ENCODE measurements at places on chromosomes 4 and X.

DNA sequence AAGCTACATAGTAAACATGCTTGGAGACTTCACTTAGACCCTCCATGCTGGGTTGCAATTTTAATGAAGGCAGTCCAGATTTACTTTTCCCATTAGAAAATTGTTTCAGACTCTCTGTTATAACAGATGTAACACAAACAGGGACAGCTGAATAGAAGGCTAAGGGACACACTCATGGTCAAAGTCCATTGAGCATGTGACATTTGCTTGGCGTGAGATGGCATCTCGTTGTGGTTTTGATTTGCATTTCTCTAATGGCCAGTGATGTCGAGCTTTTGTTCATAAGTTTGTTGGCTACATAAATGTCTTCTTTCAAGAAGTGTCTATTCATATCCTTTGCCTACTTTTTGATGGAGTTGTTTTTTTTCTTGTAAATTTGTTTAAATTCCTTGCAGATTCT is 358.2 kb upstream of the CLNK start:
- DNase-seq, result no peak

- DNase-seq, result no peak
Observed at GRCh38 chr4:81883004-81883403, 411.3 kb upstream of the RASGEF1B start.

- peak; percentile 4 for DNase-seq
Observed at GRCh38 chr4:48780865-48781214, 761 bp upstream of the FRYL start.

GRCh38 chr4:111453216-111453615 is 692.0 kb upstream of the FAM241A start:
- no peak for DNase-seq

DNA sequence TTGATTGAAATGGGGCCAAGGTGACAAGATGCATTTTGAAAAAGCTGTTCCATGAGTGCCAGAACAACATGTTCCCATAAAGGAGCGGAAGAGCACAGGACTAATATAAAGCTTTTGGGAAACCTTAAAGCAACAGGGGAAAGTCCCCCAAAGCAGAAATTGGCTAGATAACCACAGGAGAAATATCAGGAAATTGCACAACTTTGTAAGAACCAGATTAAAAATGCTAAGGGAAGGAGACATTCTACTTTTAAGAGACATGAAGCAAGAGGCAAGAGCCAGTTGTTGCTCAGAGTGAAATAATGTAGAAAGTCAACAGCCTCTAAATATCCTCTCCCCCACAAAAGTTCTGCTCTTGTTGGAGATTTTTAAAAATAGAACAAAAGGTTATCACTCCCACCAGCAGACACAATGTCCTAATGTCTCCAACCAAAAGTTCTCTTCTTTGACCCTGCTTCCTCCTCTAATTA is 85.2 kb upstream of the LNX1 start:
- no peak for DNase-seq

DNA sequence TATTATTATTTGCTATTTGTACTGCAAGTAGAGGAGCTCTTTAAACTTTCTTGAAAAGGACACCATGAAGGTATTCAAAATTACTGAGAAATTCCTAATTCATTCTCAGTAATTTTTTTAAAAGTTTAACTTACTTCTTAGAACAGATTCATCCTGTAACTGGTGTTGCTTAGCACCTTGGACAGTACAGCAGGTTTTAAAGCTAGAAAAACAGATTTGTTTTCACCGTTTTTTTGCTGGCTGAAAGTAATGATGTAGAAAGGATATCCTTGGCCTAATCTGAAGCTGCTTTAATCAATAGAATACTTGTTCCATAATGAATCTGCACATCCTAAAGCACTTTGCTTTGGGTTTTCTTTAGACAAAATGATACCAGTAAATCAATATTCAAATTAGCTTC is 142.5 kb upstream of the TRAM1L1 start:
- no peak for DNase-seq

- DNase-seq, result peak; percentile 9
Observed at GRCh38 chrX:107825698-107826237, at the start of gene MID2. Gene MID2, plus strand, starts transcription at chrX:107825866. Its CDS starts 561 bp downstream, at chrX:107826427.

GRCh38 chrX:88789825-88790224 is 42.8 kb downstream of the CPXCR1 start:
- no peak for DNase-seq

GRCh38 chr4:108466936-108467902 is 153.2 kb upstream of the RPL34 start:
- DNase-seq, result no peak

GRCh38 chr4:1472148-1472797 is 66.0 kb upstream of the NKX1-1 start:
- no peak for DNase-seq

DNA sequence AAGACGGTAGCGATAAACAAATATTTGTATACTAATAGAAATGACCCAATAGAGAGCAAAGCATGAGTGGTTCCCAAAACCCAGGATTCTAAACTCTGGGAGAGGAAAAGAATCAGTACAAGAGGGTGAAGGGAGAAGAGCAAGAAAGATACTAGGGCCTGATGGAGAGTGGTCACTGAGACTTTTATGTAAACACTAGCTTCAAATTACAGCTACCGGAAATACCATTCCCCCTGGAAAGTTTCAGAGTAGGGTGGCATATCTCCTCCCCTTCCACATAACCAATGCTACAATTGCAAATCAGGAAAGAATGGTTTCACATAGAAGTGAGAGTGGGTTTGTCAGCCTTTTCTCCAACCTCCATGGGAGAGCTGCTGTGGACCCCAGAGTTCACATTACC is 77.1 kb downstream of the EIF4E start:
- no peak for DNase-seq

GRCh38 chr4:121072224-121073003 is at the start of gene NDNF:
Gene NDNF, minus strand, starts transcription at chr4:121072535. Its CDS starts 26,698 bp downstream, at chr4:121045837.
- DNase-seq, result no peak

- DNase-seq, result no peak
Observed at GRCh38 chr4:142121448-142122350, 485.3 kb downstream of the IL15 start.

GRCh38 chr4:40221744-40222143 is 24.9 kb downstream of the RHOH start:
- DNase-seq, result no peak

- no peak for DNase-seq
Observed at GRCh38 chrX:130173190-130173895, 1.6 kb downstream of the RAB33A start.

- DNase-seq, result no peak
Observed at GRCh38 chrX:17525762-17526555, 151.0 kb downstream of the NHS start.

DNA sequence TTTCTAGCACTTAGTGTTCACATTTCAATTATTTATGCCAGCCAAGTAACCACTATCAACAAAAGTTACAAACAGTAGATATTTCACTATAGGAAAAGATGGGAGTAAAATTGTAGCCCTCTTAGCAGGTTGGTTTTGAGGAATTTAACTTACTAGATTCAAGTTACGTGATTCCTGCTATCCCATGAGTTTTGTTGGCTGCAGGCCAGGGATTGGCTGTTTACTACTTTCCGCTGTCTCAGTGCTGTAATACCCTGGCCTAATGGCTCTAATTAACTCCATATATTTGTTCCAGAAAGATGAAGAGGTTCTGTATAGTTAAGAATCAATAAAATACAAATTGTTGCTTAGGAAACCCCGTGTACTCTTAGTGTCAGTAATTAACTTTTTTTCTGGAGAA is 55.5 kb upstream of the MAGED1 start:
- no peak for DNase-seq

GRCh38 chrX:97401154-97401553 is 517.4 kb downstream of the RPA4 start:
- DNase-seq, result no peak

- no peak for DNase-seq
Observed at GRCh38 chrX:47214435-47215077, 3.9 kb upstream of the CDK16 start.

GRCh38 chr4:85928775-85929591 is 430.9 kb downstream of the MAPK10 start:
- no peak for DNase-seq

DNA sequence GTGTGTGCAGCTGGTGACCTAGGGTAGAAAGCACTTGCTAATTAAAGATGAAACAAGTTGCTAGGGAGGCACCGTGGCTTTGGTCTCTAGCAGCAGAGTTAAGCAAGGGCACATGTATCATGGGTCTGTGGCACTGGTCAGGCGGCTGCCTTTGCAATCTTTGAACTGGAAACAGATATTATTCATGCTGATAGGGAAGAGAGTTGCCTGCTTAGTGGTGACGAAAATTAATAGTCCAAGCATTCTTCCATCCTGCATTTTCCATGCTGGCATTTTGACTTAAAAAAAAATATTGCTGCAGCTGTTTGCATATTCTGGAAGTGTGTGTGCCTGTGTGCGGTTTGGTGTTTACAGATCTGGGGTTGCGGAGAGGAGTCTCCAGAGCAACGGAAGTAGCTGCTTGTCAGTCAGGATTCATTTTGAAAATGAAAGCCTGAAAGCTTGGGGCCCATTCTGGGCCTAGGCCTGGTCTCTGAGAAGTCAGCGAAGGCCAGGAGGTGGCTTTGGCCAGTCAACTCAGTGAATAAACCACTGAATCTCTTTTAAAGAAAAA is 2.3 kb upstream of the SOWAHD start:
- DNase-seq, result no peak

- DNase-seq, result no peak
Observed at GRCh38 chr4:3780347-3781171, 14.4 kb downstream of the ADRA2C start.

GRCh38 chr4:182257503-182257902 is 14.3 kb downstream of the TENM3 start:
- DNase-seq, result no peak

DNA sequence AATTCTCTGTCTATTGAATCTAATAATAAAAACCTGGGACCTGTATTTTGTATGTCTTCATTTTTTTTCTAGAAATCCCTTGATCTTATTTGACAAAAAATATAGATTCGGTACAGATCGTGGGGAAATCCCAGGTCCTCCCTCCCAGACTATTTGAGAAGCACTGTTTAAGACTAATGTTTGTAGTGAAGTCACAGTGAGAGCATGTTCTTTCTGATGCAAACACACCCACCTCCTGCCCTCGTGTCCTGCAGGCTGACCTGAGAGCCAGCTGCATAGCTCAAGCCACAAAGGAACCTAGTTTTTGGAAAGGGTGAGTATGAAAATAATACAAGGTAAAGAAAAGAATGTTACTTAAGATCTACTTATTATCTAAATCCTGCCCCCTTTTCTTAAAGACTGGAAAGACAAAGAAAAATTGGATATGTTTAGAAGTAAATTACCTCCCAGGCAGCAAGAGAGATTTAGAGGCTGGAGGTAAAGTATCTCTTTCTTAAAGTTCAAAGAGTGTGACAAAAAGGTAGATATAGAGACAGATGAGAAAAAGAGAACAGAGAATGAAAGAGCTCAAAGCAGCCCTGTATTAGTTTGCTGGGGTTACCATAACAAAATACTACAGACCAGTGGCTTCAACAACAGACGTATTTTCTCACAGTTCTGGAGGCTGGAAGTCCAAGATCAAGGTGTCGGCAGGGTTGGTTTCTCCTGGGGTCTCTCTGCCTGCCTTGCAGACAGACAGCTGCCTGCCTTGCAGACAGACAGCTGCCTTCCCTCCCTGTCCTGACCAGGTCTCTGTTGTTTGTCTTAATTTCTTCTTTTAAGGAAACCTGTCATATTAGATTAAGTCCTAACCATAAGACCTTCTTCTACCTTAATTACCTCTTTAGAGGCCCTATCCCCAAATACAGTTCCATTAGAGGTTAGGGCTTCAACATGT is 20.4 kb upstream of the DCTD start:
- no peak for DNase-seq

DNA sequence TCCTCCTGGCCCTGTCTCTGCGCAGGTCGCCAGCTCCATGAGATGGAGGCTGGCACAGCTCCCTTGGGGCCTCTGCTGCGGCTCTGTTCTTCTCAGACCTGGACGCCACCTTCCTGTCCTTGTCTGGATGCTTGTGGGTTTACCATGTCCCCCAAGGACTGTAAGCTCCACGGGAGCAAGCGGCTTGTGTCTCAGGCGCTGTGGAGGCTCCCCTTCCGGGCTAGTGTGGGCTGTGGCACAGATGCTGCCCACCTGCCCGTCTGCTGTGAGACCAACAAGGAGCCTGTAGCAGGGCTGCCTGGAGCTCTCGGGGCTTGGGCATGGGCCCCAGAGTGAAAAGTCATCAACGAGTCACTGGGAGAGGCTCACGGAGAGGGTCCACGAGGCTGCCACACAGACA is 25.2 kb downstream of the NAT8L start:
- DNase-seq, result no peak

DNA sequence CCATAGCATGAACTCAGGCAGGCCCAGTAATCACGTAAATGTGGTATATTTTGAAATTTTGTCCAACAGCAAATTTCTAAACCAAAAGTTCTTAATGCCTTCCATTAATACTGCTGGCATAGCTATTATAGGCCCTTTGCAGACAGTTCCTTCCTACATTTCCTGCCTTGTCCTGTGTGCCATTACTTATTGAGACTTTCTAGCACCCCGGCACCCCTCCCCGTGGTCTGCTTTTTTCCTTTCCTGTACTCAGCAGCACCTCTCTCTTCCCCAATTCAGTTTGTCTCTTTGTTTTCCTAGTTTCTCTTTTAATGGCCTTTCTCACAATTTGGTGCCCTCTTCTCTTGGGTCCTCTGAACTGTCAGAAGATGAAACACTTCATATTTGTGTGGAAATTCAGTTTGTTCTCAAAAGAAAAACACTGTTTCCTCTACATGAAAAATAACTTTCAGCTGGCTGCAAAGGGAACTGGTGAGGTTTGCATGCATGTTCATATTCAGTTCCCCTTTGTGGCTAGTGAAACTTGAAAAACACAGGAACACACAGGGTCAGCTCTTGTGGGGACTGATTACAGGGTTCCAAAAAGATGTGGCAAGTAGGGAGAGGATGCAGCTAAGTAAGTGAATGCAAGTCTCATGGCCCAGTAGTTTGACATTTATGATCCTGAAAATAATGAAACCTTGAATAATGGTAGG is 17.1 kb downstream of the GPR34 start:
- DNase-seq, result no peak

DNA sequence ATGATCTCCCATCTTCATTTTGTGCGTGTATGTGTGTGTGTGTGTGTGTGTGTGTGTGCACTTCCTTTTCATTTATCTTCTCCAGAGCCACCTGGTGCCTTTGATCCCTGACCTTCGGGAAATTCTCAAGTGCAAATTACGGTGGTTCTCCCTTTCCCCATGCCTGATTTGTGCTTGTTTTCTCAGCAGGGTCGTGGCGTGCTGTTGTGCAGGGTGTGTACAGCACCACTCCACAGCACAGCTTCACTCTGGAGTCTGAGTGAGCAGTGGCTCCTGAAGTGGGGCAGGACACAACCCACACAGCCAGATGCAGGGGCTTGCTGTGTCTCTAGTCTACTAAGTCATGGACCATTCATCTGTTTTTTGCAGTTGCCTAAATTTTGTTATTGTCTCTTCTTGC is 114.2 kb upstream of the TBC1D9 start:
- no peak for DNase-seq

DNA sequence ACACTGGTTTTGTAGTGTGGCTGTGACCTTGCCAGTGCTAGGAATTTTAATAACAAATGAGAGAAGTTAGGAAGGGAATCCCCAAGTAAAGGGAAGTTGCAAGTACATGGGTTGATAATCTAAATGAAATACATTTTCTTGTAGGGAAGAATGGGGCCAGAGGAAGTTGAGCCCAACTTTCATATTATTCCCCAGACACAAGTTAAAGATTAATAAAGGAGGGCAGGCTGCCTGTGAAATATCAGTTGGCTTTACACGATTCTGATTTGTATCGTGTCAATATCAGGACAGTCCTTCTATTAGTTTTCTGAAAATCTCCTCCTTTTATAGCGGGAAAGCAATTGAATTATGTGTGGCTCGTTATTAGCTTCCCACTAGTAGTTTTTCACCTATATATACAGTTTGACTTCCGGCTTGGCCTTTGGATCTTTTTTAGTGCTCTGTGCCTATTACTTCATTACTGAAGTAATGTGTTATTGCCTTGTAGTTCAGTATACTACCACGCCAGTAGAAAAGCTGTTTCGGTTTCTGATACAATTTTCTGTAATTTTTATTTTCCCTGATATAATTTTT is 1.7 kb downstream of the PDLIM5 start:
- DNase-seq, result no peak
